ENCODE measurements at places on chromosomes 13 and 19.

DNA sequence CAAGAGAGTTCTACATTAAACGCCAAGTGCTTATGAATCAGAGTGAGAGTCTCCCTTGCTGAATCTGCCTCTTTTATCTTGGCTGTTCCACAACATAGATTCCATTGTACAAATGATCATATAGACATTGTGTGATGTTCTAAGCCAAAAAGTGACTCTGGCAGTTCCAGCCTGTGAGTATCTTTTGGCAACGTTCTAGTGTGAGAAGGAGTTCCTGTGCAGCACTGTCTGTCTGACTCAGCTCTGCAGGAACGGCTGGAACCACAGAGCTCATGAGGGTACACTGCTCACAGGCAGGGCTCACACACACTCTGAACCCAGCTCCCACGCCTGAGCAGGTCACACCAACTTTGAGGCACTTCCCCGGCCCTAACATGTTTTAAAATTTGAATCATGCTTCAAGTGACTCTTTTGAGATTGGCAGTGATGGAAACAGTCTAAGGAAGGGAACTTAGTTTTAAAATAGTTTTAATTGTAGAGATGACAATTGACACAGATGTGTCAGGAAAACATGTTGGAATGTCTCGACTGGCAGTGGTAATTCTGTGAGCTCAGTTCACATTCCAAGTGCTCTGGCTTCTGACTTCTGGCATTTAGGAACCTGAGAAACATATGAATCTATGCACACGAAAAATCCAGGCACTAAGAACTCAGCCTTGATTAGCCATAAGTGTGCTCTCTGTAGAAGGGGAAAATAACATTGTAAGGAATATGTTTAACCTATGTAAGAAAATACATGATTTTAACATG, 272.0 kb downstream of the UQCRFS1 start:
- no peak overlapping the region for H3K4me3 ChIP-seq
- no peak overlapping the region for H3K27ac ChIP-seq
- no peaks in the 10 kb centered on the region for H3K4me1 ChIP-seq

GRCh38 chr19:16922949-16923348, 34.1 kb downstream of the F2RL3 start:
- no peak overlapping the region for H3K4me3 ChIP-seq
- ATAC-seq: no peak
- peaks cover 7% of the 10 kb centered on the region for H3K36me3 ChIP-seq
- no peak overlapping the region for H3K27ac ChIP-seq

DNA sequence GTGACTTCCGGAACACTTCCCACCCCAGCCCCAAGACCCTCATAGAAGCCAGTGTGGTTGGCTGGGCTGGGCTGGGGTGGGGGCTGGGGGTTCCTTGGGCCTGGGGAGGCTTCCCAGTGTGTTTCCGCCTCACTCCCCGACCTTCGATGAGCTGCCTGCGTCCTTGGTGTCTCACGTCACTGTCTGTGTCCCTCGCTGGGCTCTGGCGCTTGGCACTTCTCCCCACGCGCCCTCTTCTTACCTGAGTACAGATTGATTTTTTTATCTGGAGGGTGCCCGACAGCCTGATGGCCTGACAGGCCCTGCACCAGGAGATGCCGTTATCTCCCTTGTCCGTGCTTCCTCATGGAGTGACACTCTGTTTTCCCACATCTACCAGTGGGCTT, 7.6 kb upstream of the GRIN3B start:
- H3K27ac ChIP-seq: no peak overlapping the region
- peaks cover 7% of the 10 kb centered on the region for H3K4me1 ChIP-seq
- no peak overlapping the region for H3K4me3 ChIP-seq
- H3K36me3 ChIP-seq: peaks cover 41% of the 10 kb centered on the region
- no peak for ATAC-seq
- peaks cover 19% of the 10 kb centered on the region for H3K27me3 ChIP-seq

- peaks cover 29% of the 10 kb centered on the region for H3K27me3 ChIP-seq
- H3K36me3 ChIP-seq: no peaks in the 10 kb centered on the region
- no peak overlapping the region for H3K27ac ChIP-seq
- no peak for ATAC-seq
- H3K4me1 ChIP-seq: peaks cover 6% of the 10 kb centered on the region
- no peak overlapping the region for H3K4me3 ChIP-seq
Measured at GRCh38 chr19:3945838-3946237, 13.0 kb downstream of the NMRK2 start.

DNA sequence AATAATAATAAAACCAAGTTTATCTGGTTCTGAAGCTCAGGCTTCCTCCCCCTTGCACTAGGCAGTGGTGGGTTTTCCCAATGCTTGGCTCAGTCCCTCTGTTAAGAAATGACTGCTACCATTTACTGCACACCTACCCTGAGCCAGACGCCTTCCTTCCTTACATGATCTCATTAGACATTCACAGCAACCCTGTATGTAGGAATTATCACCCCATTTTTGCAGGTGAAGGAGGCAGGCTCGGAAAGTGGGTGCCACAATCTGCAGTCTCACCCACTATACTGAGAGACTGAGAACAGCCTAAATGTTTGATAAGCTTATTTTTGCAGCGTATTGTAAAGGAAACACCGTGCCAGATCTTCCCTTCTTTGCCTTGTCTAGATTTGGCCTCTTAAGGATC, 18.3 kb upstream of the CACNG8 start:
- H3K27ac ChIP-seq: no peak overlapping the region
- no peaks in the 10 kb centered on the region for H3K4me1 ChIP-seq
- H3K36me3 ChIP-seq: peaks cover 11% of the 10 kb centered on the region
- ATAC-seq: no peak
- no peak overlapping the region for H3K4me3 ChIP-seq

DNA sequence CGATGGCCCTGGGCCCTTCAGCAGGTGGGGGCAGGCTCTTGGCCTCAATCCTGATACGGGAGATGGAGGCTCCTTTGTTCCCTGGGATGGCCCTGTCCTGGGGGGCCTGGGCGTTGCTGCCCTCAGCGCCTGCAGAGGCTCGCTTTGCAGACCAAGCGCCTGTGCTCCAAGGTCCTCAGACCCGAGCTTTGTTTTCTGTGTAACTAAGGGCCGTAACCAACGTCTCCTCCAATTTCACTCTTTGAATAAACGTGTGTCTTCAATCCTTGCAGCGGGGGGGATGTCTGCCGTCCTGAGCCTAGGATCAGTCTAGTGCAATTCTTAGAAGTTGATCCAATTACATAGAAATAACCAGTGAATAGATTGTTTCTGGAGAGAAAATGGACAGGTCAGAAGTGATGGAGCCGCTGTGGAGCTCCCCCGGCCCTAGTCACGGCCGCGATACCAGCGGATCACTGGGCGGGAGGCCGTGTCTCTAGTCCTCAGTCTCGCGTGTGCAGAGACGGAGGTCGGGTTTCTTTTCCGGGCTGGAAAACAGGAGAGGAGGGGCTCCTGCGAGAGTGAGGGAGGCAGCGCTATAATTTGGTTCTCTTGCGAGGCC, 5.3 kb downstream of the PTBP1 start:
- no peak for ATAC-seq
- peaks cover 59% of the 10 kb centered on the region for H3K36me3 ChIP-seq
- peaks cover 54% of the 10 kb centered on the region for H3K4me1 ChIP-seq
- H3K27me3 ChIP-seq: no peaks in the 10 kb centered on the region

Measured in stimulated activated memory B cell treated with anti-CD40 and anti-IgM and Interleukin-4, amounts not matched to agents 10 μg/mL and 1 μg/mL and 100 μg/mL, for 72 hours (primary cell).